ENCODE measurements at places on chromosomes 6 and 20.

GRCh38 chr20:10236540-10237533 is 18.2 kb downstream of the SNAP25 start:
- no peak for DNase-seq

DNA sequence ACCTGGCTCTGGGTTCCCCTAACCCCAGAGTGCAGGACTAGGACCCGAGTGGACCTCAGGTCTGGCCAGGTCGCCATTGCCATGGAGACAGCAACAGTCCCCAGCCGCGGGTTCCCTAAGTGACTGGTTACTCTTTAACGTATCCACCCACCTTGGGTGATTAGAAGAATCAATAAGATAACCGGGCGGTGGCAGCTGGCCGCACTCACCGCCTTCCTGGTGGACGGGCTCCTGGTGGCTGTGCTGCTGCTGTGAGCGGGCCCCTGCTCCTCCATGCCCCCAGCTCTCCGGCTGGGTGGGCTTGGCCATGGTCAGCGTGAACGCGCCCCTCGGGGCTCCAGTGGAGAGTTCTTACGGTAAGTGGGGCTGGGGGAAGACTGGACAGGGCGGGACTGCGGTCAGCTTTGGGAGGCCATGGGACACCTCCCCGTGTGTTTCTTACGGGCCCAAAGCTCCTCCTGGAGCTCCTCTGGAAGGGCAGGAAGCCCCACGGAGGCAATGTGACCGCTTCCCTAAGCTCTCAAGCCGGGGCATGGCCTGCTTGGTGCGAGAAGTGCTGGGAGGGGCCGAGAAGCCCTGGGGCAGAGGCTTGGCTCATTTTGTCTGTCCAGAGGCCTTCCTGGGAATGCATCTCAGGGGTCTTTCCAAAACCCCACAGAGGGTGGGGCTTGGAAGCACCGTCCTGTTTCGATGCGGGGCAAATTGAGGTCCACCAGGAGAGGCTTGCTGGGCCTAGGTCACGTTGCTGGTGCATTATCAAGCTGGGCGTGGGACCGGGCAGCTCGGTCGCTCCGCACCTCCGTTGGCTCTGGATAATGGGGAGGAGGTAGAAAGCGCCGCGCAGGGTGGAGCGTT is at the start of gene HNF4A:
TSS of gene HNF4A (plus strand) at position 202 of the 855 bp plus-strand sequence. CDS start at position 308, 106 bp downstream.
- DNase-seq: no peak

GRCh38 chr6:133983099-133983939 is 30.3 kb downstream of the TBPL1 start:
- DNase-seq: peak; percentile 37

DNA sequence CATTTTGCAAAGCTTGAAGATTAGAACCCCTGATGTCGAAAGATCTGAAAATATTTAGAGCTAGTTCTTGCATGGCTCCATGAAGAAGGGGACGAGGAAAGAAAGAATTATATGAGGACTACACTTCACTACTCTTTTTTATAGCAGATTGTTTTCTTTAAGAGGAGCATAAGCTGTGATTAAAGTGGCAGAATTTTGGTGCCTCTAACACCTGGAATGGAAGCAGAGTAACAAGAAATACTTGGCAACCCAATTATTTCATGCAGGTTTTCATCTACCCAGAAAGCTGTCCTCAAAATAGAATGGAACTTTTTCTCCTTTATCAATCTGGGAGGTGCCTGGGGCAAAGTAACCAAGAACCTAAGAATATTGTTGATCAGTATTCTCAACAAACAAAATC is 4.0 kb downstream of the METTL24 start:
- DNase-seq: no peak

- DNase-seq: peak; percentile 2
Observed at GRCh38 chr20:48697845-48698491, 129.8 kb downstream of the PREX1 start.

GRCh38 chr20:55586610-55587009 is 418.7 kb downstream of the CBLN4 start:
- no peak for DNase-seq

DNA sequence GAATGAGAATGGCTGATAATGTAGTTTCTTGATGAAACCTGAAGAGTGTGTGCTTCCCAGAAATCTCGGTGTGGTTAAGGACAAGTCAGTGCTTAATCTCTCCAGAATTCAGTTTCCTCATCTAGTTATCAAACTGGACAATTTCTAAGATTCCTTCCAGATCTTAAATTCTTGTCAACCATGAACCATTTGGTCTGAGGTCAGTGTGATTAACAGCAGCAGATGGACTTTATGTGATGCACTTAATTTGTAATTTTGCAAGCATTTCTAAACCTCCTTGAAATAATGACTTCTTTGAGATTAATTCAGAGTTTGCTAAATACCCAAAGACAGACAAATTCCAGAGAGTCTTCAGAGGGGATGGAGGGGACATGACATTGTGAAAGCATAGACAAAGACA is 160.3 kb downstream of the KIF16B start:
- DNase-seq: no peak

GRCh38 chr6:133608620-133609019 is 280.3 kb upstream of the TCF21 start:
- DNase-seq: no peak

DNA sequence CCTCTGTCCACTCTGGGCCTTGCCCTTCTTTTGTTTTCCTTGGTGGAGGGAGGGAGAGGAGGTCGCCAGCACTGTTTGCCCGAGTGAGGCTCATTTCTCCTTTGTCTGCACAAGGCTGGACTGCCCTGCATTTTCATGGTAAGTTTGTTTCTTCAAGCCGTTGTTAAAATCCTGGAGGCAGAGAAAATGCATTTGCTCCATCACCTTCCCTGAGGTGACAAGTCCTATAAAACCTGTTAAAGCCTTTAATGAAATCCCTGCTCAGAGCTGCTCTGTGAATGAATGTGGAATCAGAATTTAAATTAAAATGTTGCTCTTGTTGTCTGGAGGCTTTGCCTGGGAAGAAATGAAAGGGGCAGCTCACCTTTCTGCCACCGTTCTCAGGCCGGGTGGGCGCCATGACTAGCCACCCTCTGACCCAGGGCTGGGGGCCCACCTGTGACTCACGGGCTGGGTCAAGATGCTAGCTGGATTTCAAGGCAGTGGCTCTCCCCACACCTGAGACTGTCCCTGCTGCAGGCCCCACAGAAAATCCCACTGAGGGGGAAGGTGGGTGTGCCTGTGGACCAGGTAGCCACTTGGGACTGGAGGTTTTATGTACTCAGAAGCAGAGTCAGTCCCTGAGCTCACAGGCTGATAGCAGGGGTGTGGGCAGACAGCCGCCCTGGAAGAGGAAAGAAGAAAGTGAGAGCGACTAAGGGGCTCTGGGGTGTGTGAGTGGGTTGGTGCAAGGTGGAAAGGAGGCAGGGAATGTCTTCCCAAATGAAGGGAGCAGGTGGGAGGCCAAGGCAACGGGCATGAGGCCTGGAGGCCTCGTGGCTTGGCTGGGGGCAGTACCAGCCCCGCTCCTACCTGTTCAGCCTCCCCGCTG is 24.0 kb upstream of the MYT1 start:
- no peak for DNase-seq

GRCh38 chr6:1103945-1104623 is 207.8 kb upstream of the FOXQ1 start:
- no peak for DNase-seq

DNA sequence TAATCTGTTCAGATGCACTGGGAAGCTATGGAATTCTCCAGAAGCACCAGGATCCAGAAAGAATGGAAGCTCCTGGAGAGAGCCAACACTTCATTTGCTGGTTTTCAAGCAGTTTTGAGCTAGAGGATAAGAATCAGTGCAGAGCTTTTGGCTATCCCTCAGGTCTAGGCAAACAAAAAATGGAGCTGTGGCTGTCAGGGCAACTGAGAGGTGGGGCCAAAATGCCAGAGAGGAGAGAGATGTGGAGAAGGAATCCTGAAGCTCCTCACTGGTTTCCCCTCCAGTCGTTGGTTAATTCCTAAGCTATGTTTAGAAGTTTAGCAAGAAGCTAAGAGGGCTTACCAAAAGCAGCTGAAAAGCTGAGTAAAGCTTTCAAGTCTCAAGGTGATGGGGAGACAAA is 294.2 kb upstream of the JARID2 start:
- DNase-seq: no peak

DNA sequence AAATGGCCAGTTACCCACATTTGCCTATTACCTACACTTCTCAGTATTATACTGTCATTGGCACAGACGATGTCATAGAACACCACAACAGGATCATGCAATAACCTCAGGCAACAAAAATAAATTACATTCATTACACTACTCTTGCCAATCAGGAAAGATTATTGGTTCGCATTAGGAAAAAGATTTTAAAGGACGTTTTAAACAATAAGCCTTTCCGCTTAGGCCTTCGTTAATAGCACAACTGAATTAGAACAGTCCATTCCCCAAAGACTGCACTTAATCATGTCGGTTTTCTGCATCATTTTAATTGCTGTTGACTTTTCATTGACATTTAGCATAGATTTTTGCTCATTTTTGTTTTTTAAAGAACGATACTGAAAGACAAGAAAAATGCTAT is 912 bp upstream of the SENP6 start:
- DNase-seq: no peak

- DNase-seq: no peak
Observed at GRCh38 chr20:53916173-53916512, 154.3 kb downstream of the BCAS1 start.

DNA sequence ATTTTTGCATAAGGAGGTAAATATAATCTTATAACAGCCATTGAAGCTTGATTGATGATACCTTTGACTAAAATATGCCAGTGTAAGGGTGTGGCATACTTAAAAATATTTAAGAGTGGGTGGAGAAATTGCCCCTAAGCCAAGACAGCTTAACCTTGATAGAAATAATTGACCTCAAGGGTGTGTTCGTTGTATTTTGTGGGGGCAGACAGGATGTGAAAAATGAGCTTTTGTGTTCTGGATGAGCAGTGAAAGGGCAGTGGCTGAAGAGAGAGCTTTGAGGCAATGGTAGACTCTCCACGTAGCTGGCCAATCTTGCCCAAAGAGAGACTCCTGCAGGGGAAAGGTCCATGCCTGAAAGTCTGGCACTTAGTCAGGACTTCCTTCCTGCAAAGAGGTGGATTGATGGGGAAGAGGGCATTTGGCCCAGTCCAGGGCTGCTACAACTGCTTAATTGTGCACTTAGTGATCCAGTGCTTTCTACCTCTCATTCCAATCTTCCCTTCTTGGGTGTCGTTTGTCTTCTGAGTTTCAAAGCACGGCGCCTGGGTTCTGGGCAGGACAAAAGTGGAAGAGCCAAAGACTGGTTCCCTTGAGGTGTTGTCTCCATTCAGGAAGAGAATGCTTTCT is 15.6 kb upstream of the CD109 start:
- no peak for DNase-seq

- no peak for DNase-seq
Observed at GRCh38 chr6:39231521-39232243, 2.4 kb upstream of the KCNK5 start.

DNA sequence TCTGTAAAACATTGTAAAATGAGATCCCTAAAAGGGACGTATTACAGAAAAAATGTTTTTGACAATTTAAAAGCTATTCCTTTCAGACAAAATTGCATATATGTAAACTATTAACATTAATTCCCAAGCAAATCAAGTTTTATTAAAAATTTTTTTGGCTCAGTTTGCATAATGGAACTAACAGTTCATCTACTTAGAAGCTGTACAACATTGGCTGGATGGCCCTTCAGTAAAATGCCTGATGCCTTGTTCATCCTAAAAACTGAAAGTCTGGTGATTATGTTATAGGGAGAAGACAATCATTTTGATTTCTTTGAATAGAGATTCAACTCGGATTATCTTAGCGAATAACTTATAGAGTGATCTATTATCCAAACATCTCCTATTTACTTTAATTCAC is 52.8 kb downstream of the ADGRG6 start:
- DNase-seq: no peak

DNA sequence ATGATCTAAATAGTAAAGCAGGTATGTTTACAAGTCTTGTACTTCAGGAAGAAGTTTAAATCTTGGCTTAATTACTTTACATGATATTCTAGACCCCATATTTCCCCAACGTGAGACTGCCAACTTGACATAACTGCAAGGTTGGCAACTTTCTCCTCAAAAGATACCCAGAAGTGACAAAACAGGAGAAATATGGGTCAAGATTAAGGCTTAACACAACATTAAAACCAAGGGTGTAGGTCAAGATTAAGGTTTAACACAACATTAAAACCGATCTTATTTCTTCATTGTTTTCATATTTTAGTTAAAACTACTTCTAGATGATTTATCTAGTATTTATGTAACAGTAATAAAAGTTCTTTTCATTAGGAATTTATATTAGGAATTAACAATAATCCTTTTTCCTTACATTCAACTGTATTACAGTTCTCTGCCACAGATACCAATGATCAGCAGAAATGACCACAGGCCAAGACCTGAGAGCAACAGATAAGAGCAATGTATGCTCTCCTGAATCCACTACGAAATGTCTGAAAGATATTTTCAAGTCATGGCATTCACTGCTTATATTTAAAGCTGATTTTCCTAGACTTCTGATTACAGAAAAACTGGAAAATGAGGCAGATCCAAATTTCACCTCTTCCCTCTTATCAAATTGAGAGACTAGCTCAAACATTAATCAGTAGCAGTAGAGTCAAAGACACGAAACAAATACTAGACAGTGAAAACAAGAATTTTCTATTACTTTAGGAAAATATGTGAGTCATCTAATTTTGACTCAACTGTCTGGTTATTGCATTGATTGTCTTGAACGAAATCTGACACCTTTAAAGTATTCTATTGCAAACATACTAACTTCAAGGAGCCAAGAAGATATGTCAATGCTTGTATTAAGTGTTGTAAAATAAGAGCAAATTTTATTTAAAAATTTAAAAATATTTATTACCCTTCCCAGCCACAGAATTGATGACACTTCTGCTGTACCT is 72.3 kb downstream of the RNGTT start:
- DNase-seq: no peak

DNA sequence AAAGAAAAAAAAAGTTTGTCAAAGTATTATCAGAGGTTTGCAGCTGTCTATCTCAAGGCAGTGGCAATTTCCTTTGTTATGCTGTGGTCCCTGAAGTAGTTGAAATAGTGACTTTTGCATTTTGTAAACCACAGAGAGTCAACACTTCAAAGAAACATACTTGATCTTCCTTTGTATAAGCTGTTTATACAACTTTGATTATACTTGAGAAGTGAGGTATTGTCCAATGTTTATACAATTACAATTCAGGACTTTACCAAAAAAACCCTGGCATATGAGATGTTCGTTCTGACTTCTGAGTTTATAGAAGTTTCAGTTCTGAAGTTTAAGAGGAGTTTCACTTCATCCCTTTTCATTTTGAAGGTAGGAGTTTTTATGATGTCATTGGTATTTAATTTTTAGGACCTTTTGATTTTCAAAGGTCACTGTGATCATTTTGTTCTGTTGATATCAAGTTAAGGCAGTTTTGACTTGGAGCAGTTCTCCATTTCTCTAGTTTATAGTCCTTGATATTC is 4.0 kb downstream of the STK4 start:
- DNase-seq: no peak
